ENCODE measurements at places on chromosomes 7 and 10.

GRCh38 chr7:39099146-39099545 lies 121.4 kb downstream of the POU6F2 start:
- DNase-seq = no peak

DNA sequence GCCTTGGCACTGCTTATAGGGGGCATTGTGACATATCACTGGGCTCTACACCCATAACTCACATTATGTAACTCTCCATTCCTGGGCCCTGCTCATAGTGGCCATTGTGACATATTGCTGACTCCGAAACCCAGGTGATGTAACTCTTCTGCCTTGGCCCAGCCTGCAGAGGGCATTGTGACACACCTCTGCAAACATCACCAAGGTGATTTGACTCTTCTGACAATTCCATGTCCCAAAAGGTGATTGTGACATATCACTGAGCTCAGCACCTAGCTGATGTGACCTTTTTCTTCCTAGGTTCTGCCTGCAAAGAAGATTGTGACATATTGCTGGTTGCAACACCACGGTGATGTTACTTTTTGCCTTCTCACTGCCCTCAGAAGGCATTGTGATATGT lies 36.5 kb upstream of the ZNF680 start:
- DNase-seq = no peak

DNA sequence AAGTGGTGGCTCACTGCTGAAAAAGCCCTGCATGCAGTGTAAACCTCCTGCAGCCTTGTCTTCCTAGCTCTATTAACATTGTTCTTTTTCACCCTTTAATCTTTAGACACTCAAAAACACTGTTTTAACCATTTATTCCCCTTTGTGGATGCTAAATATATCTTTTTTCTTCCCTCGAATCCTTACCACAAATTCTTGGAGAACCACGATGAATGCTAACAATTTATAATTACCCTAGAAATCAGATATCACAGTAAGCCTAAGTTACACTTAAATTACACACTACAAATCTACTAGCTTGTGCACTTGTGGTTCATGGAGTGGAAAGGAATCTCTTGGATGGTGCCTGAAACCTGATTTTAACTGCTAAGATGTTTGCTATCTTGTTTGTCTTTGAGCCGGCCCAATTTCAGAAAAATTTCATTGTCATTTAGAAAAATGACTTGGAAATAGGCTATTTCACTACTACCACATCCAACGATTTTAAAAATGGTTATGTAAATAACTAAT lies 125.1 kb upstream of the NOBOX start:
- DNase-seq = no peak

GRCh38 chr10:21368022-21368582 lies 157.4 kb downstream of the SKIDA1 start:
- no peak for DNase-seq

DNA sequence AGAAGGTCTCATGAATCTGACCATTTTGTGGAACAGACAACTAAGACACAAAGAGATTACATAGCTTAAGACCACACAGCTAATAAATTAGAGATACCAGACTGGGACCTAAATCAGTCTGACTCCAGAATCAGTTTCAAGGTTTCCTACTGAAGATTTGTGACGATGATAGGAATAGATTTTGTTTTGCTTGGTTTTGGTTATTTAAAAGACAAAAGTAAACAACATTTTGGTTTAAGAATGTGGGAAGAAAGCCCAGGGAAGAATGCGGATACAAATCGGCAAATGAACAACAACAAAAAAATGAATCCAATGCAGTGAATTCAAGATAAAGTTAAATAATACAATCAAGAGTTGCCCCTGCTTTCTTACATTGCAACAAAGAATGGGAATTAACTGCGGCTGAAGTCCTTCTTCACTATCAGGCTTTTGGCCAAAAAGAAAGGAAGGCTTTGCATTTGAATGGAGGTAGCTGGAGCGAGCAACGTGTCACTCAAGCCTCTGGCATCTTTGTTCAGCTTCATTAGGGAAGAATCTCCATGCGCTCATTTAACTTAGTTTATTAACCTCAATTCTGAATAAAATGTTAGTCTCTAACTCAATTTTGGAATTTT lies 210.8 kb downstream of the ADAM12 start:
- no peak for DNase-seq

DNA sequence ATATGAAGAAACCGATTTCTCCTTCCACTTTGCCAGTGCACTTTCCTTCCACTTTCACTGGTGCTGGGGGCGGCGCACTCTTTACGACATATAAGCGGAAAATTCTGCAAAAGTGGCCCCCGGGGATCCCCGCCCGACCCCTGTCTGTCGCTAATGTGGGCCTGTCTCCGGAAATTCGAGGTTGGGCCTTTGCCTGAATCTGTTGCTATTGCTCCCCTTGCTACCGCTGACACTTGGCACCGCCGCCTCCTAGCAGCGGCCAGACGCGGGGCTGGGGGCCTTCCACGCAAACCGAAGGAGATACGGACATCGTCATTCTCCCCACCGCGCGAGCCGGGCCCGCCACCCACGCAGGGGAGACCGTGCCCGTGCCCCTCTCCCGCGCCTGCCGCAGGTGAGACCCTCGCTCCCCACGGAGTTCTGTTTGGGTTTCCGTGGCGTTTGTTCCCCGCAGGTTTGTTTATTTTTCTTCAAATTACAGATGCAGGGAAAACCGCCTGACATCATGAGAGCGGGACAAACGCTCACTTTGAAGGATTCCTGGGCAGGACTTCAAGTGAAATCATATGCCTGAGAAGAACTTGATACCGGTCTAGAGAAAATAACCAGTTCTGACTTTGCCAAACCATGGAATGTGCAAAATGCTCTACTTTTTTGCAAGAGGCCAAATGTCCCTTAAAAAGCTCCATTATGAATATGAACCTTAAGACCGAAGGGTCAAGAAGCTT lies 5.0 kb downstream of the TWIST1 start:
- no peak for DNase-seq

GRCh38 chr7:66921396-66921917 lies 432 bp downstream of the TMEM248 start:
- DNase-seq = peak; percentile 60

GRCh38 chr10:52950578-52950977 lies 178.0 kb upstream of the MBL2 start:
- DNase-seq = no peak

DNA sequence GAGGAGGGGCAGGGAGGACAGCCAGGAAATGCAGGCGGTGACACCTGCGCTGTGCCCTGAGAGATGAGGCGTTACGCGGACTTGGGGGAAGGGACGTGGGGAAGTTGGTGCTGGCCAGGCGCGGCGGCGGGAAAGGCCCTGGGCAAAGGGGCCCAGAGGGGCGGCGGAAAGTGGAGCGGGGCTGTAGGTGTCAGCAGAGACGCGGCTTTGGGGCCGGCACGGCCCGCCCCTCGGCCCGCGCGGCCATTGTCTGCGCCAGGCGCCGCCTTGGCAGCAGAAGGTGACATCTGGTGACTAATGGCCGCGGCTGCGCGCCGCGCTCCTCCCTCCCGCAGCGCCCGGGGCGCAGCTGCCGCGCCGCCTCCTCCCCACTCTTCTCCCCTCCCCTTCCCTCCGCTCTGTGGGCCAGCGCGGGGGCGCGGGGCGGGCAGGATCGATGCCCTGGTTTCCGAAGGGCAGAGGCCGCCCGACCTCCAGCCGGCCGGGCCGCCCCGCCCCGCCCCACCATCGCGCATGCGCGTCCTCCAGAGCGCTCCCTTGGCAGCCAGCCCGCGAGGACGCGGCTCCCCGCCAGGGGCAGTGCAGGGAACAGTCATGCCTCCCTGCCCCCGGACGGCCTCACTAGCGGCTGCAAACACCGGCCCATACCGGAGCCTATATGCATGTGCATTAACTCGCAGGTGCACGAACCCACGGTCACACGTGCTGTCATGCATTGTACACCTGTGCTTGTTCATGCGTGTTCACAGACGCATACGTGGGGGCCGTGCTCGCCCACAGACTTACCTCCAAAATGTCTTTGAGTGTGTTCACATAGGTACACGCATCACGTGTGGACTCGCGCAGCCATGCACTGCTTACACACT lies 269.6 kb downstream of the RPS24 start:
- peak; percentile 97 for DNase-seq

DNA sequence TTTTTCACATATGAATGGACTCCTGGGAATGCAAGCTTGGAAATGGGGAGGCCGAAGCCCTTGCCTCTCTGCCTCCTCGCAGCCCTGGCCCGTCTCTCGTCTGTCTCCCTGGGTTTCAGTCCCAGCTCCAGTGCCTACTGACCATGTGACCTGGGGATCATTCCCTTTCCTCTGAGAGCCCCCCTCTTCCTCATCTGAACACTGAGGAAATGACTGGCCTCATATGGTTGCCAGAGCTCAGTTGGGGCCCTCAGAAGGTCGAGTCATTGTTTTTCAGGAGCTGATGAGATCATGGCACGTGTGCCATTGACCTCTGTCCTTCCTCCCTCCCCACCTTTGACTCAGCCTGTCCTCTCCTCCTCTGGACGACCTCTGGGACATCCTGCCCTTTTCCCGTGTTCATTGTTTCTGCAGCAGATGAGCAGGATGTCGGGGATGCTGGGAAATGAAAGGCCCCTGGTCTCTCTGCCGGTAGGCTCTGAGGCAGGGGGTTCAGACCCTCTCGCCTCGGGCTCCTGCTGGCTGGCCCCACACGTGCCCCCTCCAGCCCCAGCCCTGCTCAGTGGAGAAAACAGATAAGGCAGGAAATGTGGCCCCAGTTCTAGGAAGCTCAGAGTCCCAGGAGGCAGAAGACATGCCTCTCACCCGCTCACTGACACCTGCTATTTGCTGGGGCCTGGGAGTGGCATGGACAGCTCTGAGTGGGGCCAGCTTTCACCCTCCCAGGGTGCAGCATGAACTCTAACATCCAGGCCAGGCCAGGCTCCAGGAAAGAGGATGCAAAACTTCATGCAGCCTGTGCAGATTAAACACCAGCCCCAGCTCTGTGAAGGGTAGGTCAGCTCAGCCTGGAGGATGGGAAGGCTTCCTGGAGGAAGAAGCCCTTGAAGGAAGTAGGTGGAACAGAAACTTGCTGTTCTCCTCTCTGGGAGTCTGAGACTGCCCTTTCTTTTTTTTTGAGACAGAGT lies 8.3 kb upstream of the PPP1R35 start:
- no peak for DNase-seq

- DNase-seq = no peak
These were observed 55.7 kb downstream of the LRRTM3 start for GRCh38 chr10:66981361-66982052.

- no peak for DNase-seq
These were observed 1.1 kb downstream of the LMOD2 start for GRCh38 chr7:123656544-123657303.

- DNase-seq = peak; percentile 51
These were observed 2.3 kb downstream of the HKDC1 start for GRCh38 chr10:69222157-69223027.

GRCh38 chr10:19713159-19713558 lies 103.1 kb upstream of the PLXDC2 start:
- no peak for DNase-seq

DNA sequence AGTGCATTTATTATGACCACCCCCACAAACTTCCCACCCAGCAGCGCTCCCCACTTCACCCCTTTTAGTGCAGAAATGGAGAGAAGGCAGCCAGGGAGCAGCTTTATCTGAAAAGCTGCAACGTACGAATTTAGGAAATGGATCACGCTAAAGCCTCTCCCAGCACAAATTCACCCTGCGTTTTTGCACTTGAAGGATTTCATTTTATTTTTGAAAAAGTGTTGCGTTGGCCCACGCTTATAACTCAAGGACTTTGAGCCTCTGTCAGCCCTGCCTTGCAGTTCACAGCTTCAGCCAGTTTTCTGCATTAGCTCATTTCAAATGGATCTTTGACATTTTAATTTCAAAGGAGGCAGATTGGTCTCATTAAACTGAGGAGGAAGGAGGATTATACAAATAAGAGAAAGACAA lies 556.1 kb downstream of the KCNMA1 start:
- no peak for DNase-seq

GRCh38 chr10:1109795-1110673 lies 53.8 kb downstream of the WDR37 start:
- peak; percentile 62 for DNase-seq

- DNase-seq = no peak
These were observed 119.7 kb downstream of the FAM53B start for GRCh38 chr10:124624466-124624865.

DNA sequence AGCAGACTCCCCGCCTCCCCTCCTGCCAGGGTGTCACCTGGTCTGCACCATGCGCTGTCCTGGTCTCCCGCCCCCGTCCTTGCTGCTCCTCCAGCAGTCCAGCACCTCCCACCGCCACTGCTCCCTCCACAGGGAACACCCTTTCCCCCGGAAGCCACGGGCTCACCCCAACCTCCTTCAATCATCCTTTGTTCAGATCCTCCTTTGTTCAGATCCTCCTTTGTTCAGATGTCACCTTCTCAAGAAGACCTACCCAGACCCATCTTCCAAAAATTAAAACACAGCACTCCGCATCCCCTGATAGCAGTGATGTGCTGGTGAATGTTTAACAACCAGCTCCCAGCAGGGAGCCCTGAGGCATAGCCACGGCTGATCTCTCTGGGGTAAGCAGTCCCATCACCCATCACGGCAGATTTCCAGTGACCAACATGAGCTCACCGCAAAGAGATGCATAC lies 237.7 kb downstream of the USP6NL start:
- no peak for DNase-seq

DNA sequence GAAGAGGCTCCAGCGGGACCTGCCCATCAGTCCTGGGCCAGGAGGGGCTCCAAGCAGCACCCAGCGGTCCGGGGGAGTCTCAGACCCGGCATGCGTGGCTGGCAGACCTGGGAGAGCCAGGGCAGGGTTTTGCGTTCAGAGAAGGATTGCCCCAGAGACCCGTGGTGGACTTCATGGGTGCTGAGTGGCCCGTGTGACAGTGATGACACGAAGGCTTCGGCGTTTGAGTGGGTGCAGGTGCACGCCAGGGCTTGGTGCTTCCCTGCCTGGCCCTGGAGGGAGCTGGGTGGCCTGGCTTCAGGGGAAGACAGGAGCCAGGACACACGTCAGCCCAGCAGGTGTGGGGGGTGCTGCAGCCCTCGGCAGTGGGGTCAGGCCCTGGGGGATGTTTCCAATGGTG lies 13.9 kb downstream of the ORAI2 start:
- no peak for DNase-seq

GRCh38 chr7:100588438-100588837 lies 2.3 kb downstream of the FBXO24 start:
- DNase-seq = no peak

DNA sequence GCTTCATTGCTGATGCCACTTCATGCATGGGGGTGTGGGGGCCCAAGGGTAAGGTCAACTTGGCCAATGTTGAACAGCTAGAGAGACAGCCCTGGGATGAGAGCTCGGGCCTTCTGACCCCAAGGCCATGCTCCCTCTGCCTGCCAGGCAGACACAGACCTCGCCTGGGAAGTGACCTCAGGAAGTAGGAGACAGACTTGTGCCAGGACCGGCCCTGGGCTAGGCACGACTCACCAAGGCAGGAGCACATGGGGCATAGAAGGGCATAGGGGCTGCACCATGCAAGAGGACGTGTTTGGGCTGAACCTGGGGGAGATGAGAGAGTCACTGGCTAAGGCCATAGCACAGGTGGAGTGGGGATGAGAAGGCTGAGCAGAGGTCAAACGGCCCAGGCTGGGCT lies 27.1 kb downstream of the ZCCHC24 start:
- no peak for DNase-seq

DNA sequence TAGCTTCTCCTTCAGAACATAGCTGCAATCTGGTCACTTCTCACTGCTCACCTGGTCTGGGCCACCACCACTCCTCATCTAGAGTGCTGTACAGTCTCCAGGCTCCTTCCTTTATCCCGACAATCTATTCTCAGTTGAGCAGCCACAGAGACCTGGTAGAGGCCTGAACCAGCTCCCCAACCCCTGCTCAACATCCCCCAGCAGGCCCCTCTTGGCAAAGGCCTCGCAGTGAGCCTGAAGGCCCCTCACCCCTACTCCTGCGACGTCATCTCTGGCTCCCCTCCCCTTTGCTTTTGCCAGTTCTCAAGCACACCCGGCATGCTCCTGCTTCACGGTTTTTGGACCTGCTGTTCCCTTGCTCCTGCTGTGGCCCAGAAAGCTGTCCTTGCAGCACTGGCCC lies 113.9 kb downstream of the ARHGAP22 start:
- no peak for DNase-seq
